ENCODE measurements at places on chromosomes 6 and 20.
A peak's percentile ranks its signal among the peaks of the same experiment; 100 is the strongest.

DNA sequence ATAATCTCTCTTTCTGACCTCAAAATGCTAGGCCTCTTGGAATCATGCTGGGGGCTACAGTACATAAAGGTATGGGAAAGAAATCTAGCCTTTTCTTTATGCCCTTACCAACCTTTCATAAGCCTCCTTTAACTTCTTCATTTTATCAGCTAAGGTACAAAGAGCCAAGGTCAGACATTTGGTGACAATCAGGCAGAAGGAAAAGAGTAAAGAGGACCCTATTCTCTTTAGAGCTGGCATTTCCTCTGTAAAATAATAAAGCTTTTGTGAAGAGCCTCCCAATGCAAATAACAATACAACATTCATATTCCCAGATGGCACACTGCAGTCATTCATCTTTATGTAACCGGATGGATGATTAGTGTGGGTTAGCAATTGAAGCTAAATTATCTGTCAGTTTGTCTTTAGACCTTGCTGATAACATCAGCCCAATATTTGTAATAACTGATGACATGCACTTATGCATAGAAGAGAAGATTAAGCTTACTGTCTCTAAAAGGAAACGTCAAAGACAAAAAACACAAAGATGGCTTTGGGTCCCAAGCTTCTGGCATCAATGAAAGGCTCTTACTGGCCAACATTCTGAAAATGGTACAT, 163.1 kb downstream of the IBTK start:
- DNase-seq, result no peak

- DNase-seq, result no peak
Observed at GRCh38 chr20:50915424-50915823, 15.8 kb downstream of the ADNP start.

DNA sequence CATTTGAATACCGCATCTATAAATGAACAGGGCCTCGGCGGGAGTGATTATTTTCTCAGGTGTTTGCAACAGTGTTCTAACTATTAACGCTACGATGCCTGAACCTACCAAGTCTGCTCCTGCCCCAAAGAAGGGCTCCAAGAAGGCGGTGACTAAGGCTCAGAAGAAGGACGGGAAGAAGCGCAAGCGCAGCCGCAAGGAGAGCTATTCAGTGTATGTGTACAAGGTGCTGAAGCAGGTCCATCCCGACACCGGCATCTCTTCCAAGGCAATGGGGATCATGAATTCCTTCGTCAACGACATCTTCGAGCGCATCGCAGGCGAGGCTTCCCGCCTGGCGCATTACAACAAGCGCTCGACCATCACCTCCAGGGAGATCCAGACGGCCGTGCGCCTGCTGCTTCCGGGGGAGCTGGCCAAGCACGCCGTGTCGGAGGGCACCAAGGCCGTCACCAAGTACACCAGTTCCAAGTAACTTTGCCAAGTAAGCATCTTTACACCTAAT, 70.9 kb downstream of the HFE start:
- DNase-seq, result peak; percentile 65

- no peak for DNase-seq
Observed at GRCh38 chr20:9677100-9677623, 161.7 kb downstream of the PAK5 start.

- no peak for DNase-seq
Observed at GRCh38 chr6:39226639-39227329, 2.5 kb downstream of the KCNK5 start.
